Activated CD4-positive, alpha-beta T cell treated with anti-CD3 and anti-CD28 coated beads, Interleukin-2, amount 50 U/mL, for 4 hours (primary cell): ENCODE measurements at places on chromosomes 4 and X.

DNA sequence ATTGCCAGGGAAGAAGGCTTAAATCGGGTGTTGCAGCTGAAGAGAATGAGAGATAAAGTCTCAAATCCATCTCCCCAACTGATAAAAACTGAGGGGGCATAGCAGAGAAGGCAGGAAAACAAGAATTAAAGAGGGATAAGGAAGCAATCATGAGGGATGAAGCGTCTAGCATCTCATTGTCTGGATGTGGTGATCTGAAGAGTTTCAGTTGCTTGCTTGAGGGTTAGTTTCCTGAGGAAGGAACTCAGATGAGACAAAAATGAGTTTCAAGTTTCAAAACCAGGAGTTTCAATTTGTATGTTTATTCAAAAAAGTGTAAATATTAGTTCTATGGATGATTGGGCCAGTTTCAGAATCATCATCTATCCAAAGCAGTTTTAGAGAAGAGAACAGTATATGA, 496.9 kb downstream of the RAB28 start:
- no peak for DNase-seq

- DNase-seq: no peak
Observed at GRCh38 chr4:23956601-23957364, 66.9 kb upstream of the PPARGC1A start.

DNA sequence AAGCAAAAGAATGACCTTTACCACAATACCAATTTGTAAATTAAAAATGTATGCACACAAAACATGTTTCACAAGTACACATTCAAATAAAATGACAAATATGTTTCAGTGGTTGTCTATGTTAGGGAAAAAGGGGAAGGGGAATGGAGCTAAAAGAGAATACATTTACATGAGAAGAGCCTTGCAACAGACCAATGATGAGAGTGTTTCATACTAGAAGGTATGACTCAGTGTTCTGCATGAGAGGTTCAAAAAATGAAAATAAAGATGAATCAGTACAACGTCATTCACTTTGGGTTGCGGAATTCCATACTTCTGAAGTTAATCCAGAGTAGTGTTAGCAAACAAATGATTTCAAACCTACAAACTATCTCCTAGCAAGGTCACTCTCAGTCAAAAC, 51.7 kb downstream of the RPGR start:
- no peak for DNase-seq

DNA sequence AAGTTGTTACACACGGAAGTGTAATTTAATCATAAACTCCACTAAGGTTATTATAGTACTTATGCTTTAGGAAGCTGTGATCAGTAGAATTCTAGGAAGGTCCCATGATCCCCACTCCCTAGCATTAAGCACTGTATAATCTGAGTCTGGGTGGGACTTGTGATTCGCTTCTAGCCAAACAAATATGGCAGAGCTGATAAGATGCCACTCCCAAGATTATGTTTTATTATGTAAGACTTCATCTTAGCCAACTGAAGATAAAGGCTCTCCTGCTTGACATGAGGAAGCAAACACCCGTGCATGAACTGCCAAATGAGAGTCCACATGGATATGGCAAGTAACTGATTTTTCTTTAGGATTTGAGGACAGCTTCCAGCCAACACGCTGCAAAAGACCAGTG, 186.4 kb upstream of the NDST3 start:
- DNase-seq: no peak

DNA sequence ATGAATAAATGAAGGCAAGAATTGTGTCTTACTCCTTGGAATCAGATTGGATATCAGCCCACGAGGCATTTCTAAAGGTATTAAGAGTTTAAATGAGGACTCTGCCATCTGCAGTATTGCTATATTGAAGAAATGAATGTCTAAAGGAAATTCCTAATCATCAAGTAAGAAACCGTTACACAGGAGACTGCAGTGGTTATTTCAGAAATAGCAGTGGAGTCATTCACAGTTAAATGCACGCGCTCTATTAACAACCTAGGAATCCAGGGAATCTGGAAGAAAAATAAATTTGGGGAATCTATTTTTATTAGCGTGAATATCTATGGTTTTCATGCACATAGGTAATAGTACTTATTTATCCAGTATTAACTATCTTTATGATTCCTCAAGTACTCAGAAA, 334.2 kb downstream of the TENM3 start:
- DNase-seq: no peak

DNA sequence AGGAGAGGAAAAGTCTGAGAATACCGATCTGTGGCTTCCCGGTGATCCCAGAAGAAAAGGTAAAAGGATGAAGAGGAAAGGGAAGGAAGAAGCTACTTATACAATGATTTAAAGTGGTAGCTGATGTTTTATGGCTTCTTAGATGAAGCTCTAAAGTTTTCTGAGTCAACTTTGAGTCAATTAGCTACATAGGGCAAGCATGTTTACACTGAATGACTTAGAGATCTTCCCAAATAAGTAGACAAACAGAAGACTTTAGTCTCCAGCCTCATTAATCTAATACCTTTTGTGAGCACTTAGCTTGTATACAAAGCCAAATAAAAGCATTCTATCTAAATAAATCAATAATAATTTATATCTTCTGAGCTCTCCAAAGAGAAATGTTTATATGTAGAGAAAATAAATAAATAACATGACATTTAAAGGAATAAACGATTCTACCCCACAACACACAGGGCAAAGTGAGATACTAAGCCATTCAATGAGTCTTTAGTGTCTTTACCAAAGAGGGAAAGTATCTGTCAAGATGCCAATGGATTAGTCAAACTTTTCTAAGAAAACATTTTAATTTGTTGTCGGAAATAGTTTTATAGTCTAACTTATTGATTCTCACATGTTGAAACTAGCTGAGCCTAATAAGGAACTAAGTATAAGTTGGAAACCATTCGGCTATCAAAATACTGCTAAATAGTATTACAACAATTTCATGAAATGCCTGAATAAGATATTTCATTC, 46.0 kb upstream of the TMEM184C start:
- no peak for DNase-seq
